ENCODE measurements at places on chromosomes 4 and X.
A peak's percentile ranks its signal among the peaks of the same experiment; 100 is the strongest.

DNA sequence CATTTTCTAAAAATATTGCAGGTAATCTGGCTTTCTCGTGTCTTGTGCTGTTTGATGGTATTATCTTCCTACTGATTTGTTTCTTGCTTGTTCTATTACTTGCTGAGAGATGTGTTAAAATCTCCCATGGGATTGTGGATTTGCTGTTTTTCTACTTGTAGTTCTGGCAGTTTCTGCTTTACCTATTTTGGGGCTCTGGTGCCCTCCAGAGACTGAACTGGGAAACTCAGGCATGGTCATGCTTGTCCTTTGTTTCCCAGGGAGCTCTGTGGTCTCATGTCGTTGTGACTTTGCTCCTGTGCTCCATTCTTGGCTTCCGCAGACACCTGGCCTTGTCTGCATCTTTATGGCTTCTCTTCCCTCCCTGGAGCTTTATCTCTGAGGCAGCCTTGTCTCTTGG is 39.5 kb downstream of the NSD2 start:
- DNase-seq, result peak; percentile 80

- DNase-seq, result peak; percentile 67
These were observed 406.2 kb downstream of the MAPK10 start for GRCh38 chr4:85953651-85954018.

DNA sequence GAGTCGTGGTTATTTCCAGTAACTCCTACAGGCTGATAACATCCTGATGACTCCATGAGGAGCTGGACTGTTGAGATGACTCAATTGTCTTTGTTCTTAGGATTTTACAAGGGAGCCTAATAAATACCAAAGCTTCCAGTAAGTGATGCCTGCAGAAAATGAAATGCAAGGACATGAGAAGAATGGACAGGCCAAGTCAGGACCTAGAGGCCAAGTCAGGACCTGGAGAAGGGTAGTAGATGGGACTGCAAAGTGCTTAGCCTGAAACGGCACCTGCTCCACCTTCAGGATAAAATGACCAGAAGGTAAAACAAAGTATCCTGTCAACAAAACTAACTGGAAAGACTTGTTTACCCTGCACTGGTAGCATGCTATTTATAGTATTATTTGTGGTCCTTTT is 6.4 kb upstream of the SLC10A6 start:
- peak; percentile 59 for DNase-seq

- DNase-seq, result no peak
These were observed 174.0 kb upstream of the LDB2 start for GRCh38 chr4:17072483-17072882.

DNA sequence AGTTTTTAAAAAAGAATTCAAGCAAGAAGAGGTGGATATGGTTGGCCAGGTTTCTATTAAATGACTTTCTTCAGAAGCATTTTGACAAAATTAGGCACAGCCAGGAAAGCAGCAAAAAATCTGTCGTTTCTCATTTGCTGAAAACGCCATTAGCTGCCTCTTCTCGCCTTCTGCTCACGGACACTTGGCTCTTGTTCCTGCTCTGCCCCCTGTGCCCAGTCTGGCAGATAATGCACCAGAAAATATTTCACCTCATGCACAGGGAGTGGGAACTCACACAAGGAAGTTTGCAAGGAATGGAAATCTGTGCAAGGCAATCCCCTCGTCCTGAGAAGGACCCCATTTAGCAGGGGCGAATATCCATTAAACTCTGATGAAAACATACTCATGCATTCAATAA is 260.0 kb downstream of the PACRGL start:
- no peak for DNase-seq

- DNase-seq, result no peak
These were observed 22.9 kb downstream of the ADGRA3 start for GRCh38 chr4:22492987-22493386.

DNA sequence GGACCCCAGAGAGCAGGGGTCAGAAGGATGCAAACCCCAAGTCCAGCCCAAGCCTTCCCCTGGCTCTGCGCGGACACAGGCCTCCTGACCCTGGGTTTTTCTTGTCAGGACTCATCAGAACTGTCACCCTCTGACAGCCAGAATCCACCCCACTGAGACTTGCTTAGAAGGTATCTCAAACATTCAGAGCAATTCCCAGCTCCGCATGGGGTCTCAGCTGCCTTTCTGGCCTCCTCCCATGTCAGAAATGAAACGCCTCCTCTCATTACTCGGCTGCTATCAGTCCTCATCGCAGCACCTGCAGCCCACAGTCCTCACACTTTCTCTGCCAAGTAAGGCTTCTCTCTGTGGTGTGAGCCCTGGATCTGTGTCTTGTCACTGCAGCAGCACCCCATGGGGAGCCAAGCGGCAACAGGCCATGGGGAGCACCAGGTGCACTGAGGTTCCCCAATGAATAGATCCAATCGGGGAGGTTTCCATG is 97.8 kb downstream of the WFS1 start:
- DNase-seq, result no peak

DNA sequence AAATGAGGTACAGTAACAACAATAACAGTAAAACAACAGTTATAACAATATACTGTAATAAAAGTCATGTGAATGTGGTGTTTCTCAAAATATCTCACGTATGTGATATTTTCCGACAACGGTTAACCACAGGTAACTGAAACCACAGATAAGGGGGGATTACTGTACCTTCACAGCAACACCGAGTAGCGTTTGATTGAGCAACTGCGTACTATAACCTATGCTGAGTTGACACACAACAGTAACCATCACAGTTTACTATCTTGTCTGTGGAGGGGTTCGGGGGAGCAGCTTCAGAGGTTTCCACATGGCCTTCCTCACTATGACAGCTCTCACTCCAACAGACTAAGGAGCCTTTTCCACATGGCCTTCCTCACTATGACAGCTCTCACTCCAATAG is 13.4 kb downstream of the RBMX2 start:
- no peak for DNase-seq

All from cardiac fibroblast (primary cell).